ENCODE measurements at places on chromosomes 3 and 15.

DNA sequence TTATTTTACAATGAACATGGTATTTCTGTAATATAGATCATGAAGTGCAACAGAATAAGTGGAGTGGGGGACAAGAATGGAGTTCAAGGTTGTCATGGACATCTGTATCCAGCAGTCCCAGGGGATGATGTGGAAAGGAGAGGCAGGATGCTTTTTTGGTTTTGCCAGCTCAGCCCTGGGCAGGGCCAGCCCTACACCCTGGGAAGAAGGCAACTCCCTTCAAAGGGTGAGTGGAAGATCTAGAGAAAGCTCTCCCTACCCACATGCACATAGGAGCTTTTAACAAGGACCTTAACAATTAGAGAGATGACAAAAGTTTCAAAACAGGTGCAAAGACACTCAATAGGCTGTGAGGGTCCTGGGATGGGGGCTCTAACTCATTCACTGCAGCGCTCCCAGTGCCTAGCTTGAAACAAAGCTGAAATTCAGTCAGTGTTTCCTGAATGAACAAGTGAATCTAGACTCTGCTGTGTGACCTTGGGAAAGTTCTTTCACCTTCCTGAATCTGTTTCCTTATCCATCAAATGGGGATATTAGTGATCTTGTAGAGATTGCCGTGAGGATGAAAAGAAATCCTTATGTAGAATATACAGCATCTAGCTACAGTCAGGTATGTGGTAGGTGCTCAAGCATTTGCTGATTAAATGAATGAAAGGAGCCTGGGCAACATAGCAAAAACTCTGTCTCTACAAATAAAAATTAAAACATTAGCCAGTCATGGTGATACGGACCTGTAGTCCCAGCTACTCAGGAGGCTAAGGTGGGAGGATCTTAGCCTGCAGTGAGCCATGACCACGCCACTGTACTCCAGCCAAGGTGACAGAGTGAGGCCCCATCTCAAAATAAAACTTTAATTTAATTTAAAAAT, 14.3 kb downstream of the BHLHE40 start:
- DNase-seq: no peak

- no peak for DNase-seq
Observed at GRCh38 chr3:99747915-99748314, 69.7 kb upstream of the CMSS1 start.

DNA sequence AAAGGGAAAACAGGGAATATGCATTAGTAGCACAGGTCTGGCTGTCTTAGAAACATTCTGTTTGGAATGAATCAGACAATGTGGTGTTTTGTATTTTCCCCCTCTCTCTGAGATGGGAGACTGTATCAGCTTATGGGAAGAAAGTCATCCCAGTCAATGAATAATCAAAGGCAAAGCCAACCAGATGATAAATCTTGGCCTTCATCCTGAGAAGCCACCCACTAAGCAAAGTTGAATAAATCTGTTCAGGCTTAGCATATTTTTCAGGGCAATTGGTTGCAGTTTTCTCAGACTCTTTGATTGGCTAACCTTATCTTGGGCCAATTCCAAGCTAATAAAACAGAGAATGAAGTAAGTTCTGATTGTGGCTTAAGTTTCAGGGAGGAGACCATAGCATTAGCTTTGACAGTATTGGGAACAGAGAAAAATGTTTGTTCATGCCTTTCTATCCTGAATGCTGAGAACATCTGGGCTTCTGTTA, 63.6 kb upstream of the ARL8B start:
- DNase-seq: no peak

DNA sequence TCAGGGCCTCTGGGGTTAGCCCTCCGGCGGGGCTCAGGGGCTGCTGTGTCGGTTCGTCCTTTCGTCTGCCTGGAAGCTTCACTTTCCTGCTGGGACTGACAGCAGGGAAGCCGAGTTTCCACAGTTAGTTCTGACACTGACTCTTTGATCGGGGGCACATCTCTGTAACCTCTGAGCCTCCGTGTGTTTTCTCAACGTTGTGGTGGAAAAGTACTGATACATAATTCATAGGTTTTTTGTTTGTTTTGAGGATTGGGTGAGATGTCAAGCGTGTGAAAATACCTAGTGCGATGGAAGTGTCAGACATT, 481 bp downstream of the AP4E1 start:
- no peak for DNase-seq

- DNase-seq: no peak
Observed at GRCh38 chr3:65729973-65730372, 308.7 kb downstream of the MAGI1 start.

GRCh38 chr3:160660902-160661301, 16.1 kb upstream of the ARL14 start:
- no peak for DNase-seq

GRCh38 chr15:67790610-67791319, 34.5 kb upstream of the SKOR1 start:
- DNase-seq: no peak

DNA sequence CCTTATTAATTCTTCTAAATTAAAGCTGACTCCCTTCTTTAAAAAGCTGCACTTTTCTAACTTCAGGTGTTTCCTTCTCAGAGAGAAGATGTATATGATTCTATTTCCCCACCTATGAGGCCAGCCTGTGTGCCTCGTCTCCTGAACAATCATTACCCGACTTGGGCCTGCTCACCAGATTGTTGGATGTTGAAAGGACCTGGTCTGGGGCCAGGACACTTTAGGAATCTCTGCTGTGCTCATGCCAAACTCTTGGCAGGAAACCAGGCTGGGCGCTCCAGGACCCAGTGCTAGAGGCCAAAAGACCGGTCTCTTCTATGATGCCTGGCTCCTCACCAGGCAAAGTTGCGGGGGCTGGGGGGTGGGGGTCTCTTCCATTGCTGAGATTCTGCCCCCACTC, 16.9 kb upstream of the LRRC31 start:
- no peak for DNase-seq

- DNase-seq: no peak
Observed at GRCh38 chr3:59374818-59375211, 325.0 kb upstream of the CFAP20DC start.

DNA sequence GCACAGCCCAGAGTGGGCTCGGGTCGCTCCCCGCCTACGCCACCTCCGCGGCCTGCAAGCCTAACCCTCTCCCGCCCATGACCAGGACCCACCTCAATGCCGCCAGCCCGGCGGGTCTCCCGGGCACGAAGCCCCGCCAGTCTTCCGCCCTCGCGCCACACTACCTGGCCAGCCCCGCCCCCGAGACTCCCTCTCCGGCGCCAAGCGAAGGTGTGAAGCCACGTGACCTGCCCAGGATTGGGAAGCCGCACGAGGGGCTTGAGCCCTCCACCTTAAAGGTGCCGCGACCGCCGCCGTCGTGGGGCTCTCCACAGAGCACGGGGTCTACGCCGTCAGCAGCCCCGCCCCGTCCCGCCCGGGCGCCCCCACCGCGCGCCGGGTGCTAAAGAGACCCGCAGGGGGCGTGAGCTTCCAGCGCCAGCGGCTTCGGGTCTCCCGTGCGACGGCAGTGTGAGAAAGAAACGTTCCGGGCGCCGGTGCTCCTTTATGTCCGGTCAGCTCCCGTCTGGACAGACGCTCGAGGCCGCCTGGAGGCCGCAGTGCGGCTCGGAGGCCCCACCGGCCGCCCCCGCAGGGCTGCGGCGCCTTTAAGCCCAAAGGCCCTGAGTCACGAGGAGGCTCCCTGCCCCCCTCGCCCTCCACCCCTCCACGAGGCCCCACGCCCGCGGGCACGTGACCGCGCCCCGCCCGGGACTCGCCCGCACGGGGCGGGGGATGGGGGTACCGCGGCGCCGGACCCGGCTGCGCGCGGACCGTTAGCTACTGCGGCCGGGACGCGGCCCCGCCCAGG, at the start of gene CPEB1:
Gene CPEB1, minus strand, starts transcription at position 319 of the 790 bp plus-strand sequence. CDS start 18,904 bp downstream, outside the sequence.
- DNase-seq: peak; percentile 50
